Stimulated activated CD4-positive, alpha-beta T cell treated with anti-CD3 and anti-CD28 coated beads, Interleukin-15, amount 100 ng/mL, for 1 hour (primary cell): ENCODE measurements at places on chromosomes 13 and 19.

GRCh38 chr19:6161271-6161850 lies 25.9 kb downstream of the ACSBG2 start:
- peak; percentile 3 for DNase-seq

GRCh38 chr19:4583961-4584669 lies 24.6 kb upstream of the SEMA6B start:
- no peak for DNase-seq

GRCh38 chr13:79678100-79678499 lies 197.1 kb downstream of the NDFIP2 start:
- no peak for DNase-seq

- DNase-seq: no peak
Measured at GRCh38 chr19:54074851-54075250, 6.3 kb downstream of the TARM1 start.

GRCh38 chr13:51746802-51747201 lies 57.2 kb downstream of the DHRS12 start:
- DNase-seq: no peak

DNA sequence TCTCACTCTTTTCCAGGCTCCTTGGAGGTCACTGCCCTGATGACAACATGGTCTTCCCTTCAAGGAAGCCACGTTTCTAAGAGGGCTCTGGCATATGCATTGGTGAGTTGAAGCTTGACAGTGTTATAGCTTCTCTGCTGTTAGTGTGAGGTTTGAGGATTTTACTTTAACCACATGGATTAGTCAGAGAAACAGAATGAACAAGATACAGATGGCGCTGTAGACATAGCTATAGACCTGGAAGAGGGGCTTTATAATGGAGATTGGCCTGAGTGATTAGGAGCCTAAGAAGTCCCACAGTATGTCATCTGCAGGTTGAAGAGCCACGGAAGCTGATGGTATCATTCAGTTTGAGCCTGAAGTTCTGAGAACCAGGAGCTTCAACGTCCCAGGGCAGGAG lies 18.4 kb upstream of the URI1 start:
- DNase-seq: no peak

GRCh38 chr19:369876-370275 lies 25.3 kb upstream of the MIER2 start:
- DNase-seq: no peak

- DNase-seq: no peak
Measured at GRCh38 chr13:91639330-91639729, 240.9 kb downstream of the GPC5 start.

GRCh38 chr19:32178956-32179355 lies 166.5 kb upstream of the ZNF507 start:
- DNase-seq: no peak

GRCh38 chr13:34001389-34001788 lies 183.4 kb downstream of the RFC3 start:
- no peak for DNase-seq

DNA sequence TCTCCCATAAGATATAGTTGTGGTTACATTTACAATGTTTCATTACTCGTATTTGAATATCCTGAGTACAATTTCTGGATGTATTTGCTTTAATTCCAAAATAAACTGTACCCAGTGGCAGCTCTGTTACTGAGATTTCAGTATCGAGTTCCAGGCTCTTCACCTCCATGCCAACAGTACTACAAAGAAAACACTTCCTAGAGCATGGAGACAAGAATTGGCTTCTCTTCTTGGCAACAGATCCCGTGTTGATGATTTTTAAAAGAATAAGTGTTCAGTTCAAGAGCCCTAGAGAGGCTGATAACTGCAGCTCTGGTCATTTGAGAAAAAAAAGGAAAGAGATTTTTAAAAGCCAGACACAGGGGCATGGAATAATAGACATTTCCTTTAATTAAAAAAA lies 302.8 kb downstream of the EFNB2 start:
- no peak for DNase-seq

DNA sequence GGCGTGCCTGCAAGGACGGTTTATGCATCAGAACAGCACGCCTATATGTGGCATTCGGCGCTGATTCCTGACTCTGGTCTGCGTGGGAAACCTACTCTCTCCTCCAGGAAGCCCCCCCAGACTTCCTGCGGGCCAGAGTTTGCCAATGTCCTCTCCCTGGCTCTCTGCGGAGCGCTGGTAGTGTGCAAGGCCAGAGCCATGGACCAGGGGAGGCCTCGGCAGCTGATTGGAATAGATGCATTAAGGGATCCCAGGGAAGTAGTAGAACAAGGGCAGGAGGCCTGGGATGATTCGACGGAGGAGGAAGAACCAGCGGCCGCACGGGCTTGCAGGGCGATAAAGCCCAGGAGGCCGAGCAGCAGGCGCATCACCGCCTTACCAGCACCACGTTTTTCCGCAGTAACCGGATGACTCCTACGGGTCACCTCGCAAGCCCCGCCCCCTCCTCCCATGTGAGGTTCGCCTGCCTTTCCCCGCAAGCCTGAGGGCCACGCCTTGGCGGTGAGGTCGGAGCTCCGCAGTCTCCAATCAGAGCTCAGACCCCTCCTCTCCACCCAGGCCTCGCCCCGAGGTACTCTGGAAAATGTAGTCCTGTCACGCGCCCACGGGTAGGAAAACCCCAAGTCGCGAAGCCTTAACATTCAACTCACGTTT lies 5.0 kb downstream of the CLEC11A start:
- DNase-seq: no peak
